ENCODE measurements at places on chromosomes 4 and X.
A peak's percentile ranks its signal among the peaks of the same experiment; 100 is the strongest.

GRCh38 chrX:93259029-93259428, 414.3 kb downstream of the NAP1L3 start:
- no peak for DNase-seq

GRCh38 chr4:68907788-68908700, 43.6 kb downstream of the UGT2A3 start:
- peak; percentile 5 for DNase-seq

- no peak for DNase-seq
Measured at GRCh38 chr4:174874898-174875297, 43.3 kb upstream of the ADAM29 start.

DNA sequence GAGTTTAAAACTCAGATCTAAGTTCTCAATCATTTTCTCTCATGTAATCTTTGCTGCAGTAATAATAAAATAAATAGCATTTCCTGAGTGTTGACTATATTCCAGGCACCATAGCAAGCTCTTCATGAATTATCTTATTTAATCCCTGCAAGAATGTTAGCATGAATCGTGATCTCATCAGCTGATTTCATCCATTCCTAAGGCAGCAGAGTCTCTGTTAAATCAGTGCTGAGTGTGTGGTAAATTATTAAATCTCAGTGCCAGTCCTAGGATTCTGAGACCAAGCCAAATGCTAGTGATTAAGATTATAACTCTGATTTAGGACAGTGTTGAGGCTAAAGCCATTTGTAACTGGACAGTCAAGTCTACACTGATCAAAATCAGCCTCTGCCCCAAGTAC, 240.3 kb upstream of the TAPT1 start:
- DNase-seq = no peak

- DNase-seq = no peak
Measured at GRCh38 chrX:150602296-150602695, 33.9 kb downstream of the MTM1 start.

DNA sequence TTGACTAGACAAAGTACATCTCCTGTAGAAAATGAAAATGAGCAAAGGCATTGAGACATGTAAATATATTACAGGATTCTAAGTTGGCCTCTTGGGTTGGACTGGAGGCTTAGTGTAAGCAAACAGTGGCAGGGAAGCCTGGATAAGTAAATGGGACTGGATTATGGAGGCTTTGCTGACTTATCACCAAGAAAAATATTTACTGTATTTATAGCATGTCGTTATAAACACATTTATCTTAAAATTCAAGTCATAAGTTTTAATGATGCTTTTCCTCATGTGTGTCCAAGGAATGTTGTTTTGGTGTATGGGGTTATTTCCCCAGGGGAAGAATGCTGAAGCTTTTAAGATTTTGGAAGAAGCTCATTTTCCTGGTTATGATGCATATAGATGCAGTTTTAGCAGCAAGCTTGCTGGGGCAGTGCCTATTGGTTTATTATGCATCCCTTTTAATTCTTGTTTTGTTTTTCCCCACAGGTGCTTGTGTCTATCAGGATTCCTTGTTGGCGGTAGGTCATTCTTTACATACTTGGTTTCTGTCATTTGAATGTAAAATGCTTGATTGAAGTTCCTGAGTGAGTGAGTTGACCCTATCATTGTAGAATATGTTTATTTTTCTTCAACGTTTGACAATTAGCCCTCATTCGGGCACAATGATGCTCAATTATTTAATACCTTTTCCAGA, 8.5 kb downstream of the FRAS1 start:
- no peak for DNase-seq
